COLO829 (cell line): ENCODE measurements at places on chromosomes 12 and 14.

DNA sequence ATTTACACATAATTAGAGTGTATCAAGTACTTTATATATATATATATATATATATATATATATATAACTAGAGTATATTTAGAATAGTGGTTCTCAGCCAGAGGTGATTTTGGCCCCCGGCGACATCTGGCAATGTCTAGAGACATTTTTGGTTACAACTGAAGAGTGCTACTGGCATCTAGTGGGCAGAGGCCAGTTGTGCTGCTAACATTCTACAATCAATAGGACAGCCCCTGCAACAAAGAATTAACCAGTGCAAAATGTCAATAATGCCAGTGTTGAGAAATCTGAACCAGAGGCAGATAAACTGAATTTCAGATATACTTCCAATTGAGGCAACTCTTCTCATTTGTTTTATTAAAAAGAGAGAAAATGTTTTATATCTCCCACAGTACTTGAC lies 8.9 kb downstream of the GTF2A1 start:
- DNase-seq, result no peak

DNA sequence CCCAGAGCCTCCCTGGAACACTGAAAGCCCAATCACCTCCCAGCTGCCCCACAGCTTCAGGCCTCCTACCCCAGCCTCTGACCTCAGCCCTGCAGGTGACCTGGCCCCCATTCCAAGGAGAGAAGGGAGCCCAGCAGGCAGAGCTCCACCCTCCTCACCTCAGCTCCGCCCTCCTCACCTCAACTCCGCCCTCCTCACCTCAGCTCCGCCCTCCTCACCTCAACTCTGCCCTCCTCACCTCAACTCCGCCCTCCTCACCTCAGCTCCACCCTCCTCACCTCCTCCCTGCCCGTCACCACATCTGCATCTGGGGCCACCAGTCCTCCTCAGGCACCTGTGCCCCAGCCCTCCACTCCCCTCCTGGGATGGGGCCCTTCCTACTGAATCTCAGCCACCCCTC lies 112.2 kb upstream of the SFSWAP start:
- no peak for DNase-seq

- no peak for DNase-seq
These were observed 48.9 kb downstream of the SMOC1 start for GRCh38 chr14:69928111-69928523.

- DNase-seq, result peak; percentile 42
These were observed at the start of gene ASIC1 for GRCh38 chr12:50057000-50057841. ASIC1 (plus strand) TSS chr12:50057596; CDS start chr12:50058767, 1,171 bp downstream.

- DNase-seq, result peak; percentile 38
These were observed 342.7 kb downstream of the CACNA1C start for GRCh38 chr12:2395354-2395977.

DNA sequence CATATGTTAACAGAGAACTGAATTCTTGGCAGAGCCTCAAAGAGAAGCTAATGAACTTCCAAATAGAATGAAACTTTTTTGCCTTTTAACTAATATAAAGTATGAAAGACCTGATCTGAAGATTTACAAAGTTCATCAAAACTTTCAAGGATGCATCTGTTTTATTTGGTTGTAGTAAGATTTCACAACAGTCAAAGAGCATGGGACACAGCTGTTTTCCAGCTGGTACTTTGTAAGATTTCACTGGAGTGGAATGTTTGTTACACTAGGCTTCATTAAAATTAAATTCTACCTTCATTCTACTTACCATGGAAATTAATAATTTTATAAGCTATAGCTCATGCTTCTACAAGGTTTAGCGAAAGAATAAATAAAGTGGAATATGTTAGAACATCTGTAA lies 351.2 kb downstream of the SLC6A15 start:
- DNase-seq, result no peak

DNA sequence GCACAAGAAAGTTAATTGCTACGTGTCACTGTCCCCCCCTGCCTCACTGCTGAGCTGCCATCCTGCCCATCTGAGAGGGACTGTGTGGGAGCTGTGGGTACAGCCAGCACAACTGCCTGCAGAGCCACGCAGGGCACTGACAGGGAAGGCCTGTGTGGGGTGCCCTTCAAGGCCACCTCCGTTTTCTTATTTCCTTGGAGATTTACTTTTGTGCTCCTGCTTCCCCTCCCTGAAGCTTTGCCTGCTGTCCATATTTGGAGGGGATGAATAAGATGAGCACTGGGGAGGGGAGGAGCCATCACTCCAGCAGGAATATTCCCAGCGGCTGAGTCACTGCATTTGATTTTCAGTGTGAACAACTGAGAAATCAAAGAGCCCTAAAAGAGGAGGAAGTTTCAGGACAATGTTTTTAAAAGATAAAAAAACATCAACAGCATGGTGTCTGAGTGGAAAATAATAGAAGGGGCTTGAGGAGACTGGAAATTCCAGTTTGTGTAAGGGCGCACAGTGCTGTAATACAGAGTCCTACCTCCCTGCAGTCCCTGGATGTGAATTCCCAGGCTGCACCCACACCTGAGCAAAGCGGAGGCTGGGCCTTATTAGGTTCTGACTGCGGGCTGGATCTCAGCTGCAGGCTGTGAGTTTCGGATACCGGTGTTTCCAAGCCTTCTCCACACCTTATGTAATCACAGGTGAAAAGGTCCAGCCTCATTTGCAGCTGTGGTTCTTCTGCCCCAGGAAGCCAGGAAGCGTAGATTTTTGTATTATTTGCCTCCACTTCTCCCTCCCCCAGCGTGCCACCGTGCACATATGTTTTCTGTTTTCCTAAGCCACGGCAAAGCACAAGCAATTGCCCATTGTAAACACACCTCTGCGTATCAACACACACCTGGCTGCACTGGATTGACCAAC lies 192.6 kb upstream of the BCL2L14 start:
- DNase-seq, result peak; percentile 70

DNA sequence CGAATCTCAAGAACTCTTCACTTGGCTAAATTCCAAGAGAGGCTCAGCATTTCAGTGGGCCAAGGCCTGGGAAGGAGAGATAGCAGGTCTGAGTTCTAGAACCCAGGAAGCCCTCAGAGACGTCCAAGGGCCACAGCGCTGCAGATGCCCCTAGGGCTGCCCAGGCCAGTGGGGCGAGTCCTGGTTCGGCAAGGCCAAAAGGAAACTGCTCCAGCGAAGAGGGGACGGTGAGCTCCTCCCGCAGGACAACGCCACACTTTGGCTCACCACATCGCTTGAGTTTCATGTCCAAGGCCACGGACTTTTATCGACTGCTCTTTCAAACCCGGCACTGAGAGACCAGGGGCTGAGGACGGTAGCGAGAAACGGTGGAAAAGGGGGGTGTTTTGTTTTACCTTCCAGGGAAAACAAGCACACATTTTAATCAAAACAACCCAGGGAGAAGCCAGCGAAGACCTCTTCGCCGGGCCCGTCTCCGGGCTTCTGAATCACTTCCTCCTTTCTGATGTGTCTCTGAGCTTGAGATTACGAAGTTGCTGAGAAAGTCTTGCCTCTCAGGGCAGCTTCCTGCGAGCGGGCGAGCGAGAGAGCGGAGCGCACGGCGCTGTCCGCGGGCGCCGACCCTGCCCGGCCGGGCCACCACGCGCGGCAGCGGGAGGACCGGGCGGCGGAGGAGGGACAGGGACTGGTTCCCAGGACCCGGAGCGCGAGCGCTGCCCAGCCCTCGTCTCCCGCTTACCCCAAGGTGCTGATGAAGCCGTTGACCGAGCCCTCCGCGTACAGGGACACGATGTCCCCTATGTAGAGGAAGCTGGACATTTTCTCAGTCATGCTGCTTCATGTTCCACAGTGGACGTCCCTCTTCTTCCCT lies 808 bp downstream of the ITPR2 start:
- peak; percentile 54 for DNase-seq

- DNase-seq, result no peak
These were observed 21.7 kb downstream of the GNS start for GRCh38 chr12:64737539-64737938.

DNA sequence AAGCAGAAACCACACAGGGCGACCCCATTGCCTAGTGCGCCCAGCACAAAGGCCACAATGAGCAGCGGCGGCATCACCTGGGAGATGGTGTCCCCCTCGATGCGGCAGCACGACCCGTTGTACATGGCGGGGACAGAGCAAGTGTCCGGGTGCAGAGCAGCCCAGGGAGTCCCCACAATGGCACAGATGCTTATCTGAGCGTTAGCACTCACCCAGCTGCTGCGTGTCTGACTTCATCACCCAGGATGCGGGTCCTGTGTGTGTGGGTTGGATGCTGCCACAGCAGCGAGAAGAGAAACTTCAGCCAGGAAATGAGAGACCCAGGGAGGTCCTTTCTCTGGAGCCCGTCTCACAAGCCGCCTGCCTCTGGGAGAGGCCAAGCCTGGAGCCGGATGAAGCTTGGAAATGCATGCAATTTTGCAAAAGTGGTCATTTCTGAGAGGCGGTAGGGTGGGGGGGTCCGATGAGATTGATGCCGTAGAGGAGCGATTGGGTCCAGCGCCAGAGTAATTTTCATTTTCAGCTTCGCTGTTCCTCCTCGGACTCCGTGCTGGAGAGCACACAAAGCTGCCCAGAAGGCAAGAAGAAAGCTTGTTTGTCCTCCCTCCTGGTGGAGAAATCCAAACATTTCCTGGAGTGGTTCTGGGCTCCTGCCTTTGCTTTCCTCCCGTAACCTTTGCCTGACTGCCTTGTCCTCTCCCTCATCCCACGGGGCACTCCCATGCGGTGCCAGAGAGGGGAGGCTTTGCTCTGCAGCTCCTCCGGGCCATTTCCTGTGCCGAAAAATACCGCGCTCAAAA lies at the start of gene HCAR1:
HCAR1 (minus strand) TSS at position 630 of the 800 bp plus-strand sequence; CDS start at position 125, 505 bp downstream.
- DNase-seq, result no peak
